ENCODE measurements at places on chromosomes 6 and 20.

DNA sequence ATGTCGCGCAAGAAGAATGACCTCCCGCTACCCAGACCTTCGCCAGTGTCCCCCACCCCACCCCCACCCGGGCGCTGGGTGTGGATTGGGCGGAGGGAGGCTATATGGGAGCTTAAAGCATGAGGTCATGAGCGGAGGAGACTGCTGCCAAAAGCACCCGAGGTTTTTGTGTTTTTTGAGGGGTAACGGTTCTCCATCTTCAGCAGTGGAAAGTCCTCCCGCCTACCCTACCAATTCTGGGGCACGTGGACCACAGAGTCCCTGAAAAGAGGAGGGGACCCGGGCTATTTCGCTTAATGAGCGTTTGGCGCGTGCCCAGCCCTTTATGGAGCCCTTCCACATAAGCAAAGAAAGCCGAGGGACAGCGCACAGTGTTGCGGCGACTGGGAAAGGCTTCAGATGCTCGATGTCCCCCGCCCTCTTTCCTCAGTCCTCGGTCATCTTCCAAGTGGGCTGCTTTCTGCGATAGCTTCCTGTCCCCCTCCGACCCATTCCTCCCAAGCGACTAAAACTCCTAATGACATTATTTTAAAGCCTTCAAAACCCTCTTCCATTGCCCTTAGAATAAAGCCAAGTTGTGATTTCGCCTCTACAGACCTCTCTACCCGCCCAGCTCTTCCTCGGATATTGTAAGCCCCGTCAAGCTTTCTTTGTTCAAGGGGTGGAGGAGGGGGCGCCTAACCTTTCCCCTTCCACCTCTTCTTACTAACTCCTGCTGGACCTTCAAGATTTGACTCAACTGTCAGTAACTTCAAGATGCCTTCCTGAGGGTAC is 2.1 kb upstream of the TRERF1 start:
- DNase-seq, result peak; percentile 44

GRCh38 chr6:43921548-43922425 is 151.8 kb downstream of the VEGFA start:
- no peak for DNase-seq

DNA sequence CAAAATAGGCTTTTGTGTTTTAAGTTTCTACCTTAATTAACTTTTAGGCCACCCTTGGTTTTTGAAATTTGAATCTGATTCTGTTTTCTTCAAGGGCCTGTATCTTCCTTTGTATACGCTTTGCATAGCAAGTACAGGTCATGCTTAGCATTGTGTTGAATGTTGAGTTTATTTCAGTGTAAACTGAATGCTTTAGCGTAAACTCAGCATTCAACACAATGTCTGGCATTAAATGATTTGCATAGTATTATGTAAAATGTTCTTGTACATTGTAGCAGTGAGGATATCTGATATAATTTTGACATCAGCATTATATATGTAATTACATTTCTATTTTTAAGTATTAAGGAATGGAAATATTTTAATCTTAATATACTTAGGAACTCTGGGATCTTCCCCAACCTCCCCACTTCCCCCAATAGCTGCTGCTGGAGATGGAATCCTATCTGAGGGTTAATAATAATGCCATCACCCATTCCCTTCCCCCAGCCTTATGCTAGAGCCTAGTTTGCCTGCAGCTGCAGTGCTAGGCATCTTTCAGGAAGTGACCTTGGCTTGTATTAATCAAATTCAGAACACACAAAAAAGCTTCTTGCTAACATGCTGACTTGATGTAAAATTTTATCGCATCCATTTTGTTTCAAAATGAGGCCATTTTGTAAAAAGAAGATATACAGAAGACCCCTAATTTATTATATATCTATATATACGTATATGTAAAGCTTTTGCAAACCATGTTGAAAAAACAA is 73.1 kb downstream of the NCOA3 start:
- DNase-seq, result no peak

GRCh38 chr6:33192105-33192646 is at the start of gene COL11A2:
Gene COL11A2, minus strand, starts transcription at chr6:33192467. Its CDS starts 227 bp downstream, at chr6:33192240.
- no peak for DNase-seq

- DNase-seq, result no peak
Measured at GRCh38 chr6:111367393-111368088, 115.5 kb downstream of the REV3L start.
